ENCODE measurements at places on chromosomes 5 and 9. TPM values are rescaled to one million over a fixed set of nuclear protein-coding genes. Genes with fewer than 3 reads are reported as not detected.

GRCh38 chr9:137639303-137640051 lies 20.7 kb downstream of the EHMT1 start:
- no peaks in the 10 kb centered on the region for H3K36me3 ChIP-seq
- no peaks in the 10 kb centered on the region for H3K4me1 ChIP-seq
- H3K27ac ChIP-seq: no peak overlapping the region

Gene CCL28
- 0.57 TPM for total RNA-seq

Gene TXNDC8
- total RNA-seq: not detected

DNA sequence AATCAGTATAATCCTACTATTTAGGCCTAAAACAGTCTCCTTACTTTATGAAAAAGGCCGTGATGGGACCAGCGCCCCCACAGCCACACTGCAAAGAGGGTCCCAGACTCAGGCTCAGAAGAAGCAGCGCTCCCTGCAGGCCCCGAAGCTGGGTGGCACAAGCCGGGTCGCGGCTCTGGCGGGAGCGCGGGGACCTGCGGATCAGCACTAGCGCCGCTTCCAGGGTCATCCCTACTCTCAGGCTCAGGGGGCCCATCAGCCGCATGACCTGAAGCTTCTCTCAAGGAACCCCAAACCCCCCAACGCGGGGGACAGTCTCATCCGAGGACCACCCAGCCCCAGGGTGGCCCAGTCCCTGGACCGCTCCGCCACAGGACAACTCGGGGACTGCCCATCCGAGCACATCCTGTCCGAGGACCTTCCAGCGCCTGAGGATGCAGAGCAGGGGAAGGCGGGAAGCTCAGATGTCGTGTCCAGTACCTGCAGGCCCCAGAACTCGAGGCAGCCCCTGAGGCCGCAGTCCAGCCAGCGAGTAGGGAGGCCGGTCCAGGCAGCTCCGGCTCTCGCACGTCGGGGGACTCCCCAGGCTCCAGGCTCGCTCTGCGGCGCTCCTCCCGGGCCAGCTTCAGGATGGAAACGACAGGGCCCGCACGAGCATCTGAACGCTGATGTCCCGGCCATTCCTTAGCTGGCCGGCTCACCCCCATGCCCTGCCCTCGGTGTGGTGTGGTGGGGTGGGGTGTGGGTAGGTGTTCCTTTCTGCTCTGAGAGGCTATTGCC lies 32.4 kb upstream of the CDK20 start:
- DNase-seq: no peak
- no peak overlapping the region for H3K4me3 ChIP-seq
- no peaks in the 10 kb centered on the region for H3K4me1 ChIP-seq

- H3K4me1 ChIP-seq: no peaks in the 10 kb centered on the region
- peaks cover 2% of the 10 kb centered on the region for H3K27me3 ChIP-seq
Observed at GRCh38 chr5:151312756-151313324, 9.3 kb upstream of the SLC36A3 start.

DNA sequence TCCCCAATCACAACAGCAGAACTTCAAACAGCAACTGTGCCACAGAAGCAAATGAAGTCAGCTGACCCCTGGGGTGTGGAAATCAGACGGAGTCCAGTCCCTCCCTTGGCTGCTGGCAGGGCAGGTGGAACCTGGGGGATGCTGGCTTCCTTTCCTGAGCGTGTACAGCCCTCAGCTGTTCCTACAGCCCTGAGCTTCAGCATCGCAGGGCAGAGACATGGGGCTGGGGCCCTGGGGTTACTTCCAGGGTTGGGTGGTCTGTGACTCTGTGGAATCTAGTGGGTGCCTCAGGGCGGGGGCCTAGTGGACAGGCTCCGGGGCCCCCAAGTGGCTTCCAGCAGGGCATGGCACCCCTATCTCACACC lies 7.3 kb upstream of the RXRA start:
- H3K27ac ChIP-seq: no peak overlapping the region
- no peak overlapping the region for H3K4me3 ChIP-seq
- DNase-seq: no peak
- no peaks in the 10 kb centered on the region for H3K27me3 ChIP-seq
- no peaks in the 10 kb centered on the region for H3K36me3 ChIP-seq

DNA sequence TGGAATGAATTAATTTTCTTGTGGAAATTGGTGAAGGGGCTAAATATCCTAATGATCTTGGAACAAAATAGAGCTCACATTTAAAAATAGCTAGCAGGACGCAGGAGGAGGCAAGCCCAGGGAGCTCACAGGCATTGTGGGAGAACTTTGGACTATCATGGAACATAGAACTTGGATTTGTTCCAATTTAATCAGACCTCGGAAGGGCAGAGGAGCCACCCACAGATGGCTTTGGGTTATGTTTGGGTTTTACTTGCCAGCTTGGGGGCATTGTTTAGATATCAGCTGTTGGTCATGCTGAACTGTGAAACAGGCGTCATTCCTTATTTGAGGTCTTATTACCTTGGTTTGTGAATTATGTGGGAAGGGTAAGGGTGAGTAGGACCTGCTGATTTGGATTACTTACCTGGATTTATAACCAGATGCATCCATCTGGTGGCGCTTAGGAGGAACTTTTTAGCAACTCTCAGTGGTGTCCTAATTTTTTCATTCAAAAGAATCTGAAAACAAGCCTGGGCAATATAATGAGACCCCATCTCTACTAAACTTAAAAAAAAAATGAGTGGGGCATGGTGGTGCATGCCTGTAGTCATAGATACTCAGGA lies 14.1 kb upstream of the PTGR1 start:
- H3K4me3 ChIP-seq: no peak overlapping the region
- no peak for DNase-seq
- peaks cover 21% of the 10 kb centered on the region for H3K27me3 ChIP-seq
- H3K36me3 ChIP-seq: no peaks in the 10 kb centered on the region

- H3K4me3 ChIP-seq: no peak overlapping the region
- no peak for DNase-seq
- H3K27me3 ChIP-seq: no peaks in the 10 kb centered on the region
Observed at GRCh38 chr9:14119694-14120514, 194.0 kb downstream of the NFIB start.

GRCh38 chr9:110217656-110218099 lies 9.7 kb upstream of the C9orf152 start:
- H3K27ac ChIP-seq: no peak overlapping the region
- DNase-seq: peak; percentile 38
- no peak overlapping the region for H3K4me3 ChIP-seq
- no peaks in the 10 kb centered on the region for H3K36me3 ChIP-seq

DNA sequence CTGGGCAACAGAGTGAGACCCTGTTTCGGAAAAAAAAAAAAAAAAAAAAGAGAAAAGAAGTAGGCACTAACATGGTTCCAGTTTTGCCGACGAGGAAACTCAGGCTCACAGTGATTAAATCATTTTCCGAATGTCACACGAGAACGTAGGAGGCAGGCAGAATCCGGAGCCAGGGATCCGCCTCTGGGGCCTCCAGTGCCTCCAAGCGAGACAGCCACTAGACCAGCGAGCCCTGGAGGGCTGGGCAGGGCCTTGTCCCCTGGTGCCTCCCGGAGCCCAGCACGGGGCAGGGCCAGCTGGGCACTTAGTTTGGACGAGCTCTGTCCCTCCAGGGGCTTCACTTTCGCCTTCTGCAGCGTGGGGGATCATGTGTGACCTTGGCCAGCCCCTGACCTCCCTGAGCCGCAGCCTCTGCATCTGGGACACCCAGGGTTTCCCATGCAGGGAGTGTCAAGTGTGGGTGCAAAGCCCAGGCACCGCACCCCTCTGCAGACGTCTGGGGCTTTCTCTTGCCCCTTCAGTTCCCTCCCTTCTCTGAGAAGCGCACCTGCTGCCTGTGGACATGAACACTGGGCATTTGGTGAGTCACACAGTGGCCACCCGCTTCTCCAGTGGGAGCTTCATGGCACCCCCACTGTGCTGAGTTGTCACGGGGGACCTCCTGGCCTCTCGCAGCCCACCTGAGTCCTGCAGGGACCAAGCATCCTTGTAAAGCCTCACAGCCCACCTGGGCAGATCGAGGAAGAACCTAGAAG lies 80.3 kb downstream of the RXRA start:
- peaks cover 60% of the 10 kb centered on the region for H3K4me1 ChIP-seq
- DNase-seq: peak; percentile 60
- H3K27me3 ChIP-seq: no peaks in the 10 kb centered on the region
- peak overlapping the region; percentile 90 for H3K27ac ChIP-seq
- no peaks in the 10 kb centered on the region for H3K36me3 ChIP-seq
- H3K4me3 ChIP-seq: peak overlapping the region; percentile 25

Gene NOXA1
- total RNA-seq: 0.79 TPM

DNA sequence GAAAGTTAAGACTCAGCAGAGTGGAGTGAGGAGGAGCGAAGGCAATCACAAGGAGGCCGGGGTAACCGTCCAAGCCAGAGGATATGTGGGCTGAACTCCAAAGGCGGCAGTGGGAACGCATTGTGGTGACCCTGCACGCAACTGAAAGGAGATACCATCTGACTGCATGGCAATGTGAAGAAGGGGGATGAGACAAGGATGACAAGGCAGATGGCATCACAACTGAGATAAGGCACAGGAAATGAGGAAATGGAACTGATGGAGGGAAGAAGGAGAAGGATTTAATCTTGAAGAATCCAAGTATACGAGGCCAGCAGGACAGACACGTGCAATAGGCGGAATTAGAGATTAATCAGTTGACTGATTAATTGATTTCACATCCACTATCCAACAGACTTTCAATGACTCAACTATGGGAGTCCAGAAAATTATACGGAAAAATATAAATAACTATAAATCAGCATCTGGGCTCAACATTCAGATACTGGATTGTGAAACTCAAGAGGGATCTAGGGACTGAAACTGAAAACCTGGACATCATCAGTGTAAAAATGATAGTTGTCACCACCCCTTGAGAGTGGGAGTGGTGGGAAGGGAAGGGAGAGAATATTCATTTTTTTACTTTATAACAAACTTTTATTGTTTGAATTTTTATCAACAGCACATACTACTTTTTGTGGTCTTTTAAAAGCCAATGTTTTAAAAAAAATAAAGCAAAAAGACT lies 86.1 kb downstream of the ARL15 start:
- H3K27ac ChIP-seq: no peak overlapping the region
- no peaks in the 10 kb centered on the region for H3K36me3 ChIP-seq
- no peaks in the 10 kb centered on the region for H3K4me1 ChIP-seq
- no peaks in the 10 kb centered on the region for H3K27me3 ChIP-seq
- no peak overlapping the region for H3K4me3 ChIP-seq

DNA sequence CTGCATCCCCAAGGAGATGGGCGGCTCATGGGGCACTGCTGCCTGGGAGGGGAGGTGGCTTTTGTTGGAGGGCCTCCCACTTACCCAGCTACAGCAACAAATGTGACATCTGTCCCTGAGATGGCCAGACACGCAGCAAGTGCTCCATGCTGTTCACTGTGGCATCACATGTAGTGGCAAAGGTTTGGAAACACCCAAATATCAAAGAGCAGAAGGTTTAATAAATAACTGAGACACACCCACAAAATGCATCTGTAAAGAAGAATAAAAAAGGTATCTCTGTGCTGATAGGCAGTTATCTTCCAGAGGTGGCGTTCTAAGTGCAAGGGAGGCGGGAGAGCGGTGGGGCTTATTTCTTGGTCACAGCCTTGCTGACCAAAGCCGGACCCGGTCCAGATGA lies 23.3 kb upstream of the CLPTM1L start:
- DNase-seq: no peak
- H3K36me3 ChIP-seq: no peaks in the 10 kb centered on the region
- no peaks in the 10 kb centered on the region for H3K4me1 ChIP-seq
- no peak overlapping the region for H3K27ac ChIP-seq
- peaks cover 90% of the 10 kb centered on the region for H3K27me3 ChIP-seq
- H3K4me3 ChIP-seq: no peak overlapping the region

Gene ADCY2
- total RNA-seq: 0.28 TPM

DNA sequence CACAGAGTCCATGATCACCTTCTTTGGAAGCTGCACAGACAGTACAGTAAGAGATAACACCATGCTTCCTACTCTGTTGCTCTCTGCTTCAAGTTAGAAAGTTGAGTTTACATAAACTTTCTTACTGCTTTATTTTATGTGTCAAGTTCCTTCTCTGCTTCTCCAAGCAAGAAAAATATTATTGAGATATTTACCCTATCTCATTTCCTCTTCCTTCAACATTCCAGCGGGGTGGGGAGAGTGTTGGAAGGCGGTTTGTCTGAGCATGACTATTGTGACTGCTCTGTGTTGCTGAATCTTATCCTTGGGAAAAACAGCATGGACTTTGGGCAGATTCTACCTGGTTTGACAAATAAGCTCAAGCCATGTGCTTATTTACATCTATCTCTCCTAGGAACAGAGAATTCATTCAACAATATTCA lies 66.9 kb upstream of the EPB41L4A start:
- peaks cover 7% of the 10 kb centered on the region for H3K27me3 ChIP-seq
- H3K27ac ChIP-seq: no peak overlapping the region
- no peak for DNase-seq
- no peaks in the 10 kb centered on the region for H3K4me1 ChIP-seq
- H3K4me3 ChIP-seq: no peak overlapping the region

DNA sequence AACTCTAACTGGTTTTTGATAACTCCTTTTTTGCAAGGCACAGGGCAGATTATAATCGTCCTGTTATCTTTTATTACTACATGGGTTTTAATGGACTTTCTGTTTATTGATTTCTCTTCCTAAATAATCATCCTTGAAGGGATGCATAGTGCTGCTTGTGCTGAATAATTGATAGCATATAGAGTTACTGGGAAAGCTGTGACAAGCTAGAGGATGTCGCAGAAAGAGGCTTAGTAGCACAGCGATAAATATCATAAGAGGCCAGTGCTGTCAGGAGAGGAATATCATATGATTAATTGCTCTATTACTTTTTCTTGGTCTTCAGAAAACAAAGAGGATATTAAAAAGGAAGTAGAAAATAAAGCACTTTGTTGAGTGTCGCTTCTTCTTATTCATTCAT lies 1007.1 kb upstream of the ACO1 start:
- DNase-seq: no peak
- no peak overlapping the region for H3K27ac ChIP-seq
- no peaks in the 10 kb centered on the region for H3K4me1 ChIP-seq
- no peaks in the 10 kb centered on the region for H3K27me3 ChIP-seq
- no peaks in the 10 kb centered on the region for H3K36me3 ChIP-seq
- H3K4me3 ChIP-seq: no peak overlapping the region

GRCh38 chr5:84260140-84260539 lies 124.5 kb downstream of the EDIL3 start:
- no peak for DNase-seq
- H3K36me3 ChIP-seq: no peaks in the 10 kb centered on the region

DNA sequence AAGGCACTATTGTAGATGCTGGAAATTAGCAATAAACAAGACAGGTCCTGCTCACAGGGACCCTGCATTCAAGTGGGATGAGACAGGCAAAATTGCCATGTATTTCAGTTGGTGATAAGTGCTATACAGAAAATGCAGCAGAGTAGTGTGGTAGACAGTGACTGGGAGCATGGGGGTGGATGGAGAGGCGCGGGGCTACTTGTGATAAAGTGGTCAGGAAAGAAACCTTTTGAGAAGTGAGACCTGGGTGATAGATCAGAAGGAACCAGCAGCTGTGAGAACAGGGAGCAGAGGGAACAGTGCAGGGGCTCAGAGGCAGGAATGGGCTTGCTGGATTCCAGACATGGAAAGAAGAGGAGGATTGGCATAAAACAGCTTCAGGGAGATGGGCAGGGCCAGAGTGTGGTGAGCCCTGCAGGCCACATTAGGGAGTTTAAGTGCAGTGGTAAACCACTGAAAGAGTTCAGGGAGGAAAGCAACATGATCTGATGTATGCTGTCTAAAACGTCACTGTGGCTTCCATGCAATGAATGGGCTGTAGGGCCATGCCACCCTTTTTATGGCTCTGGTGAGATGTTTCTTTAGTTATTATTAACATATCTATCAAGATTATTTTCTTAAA lies 7.3 kb downstream of the CRHBP start:
- H3K27ac ChIP-seq: no peak overlapping the region
- no peak overlapping the region for H3K4me3 ChIP-seq
- DNase-seq: no peak
- peaks cover 5% of the 10 kb centered on the region for H3K27me3 ChIP-seq
